Effector memory CD8-positive, alpha-beta T cell (primary cell): ENCODE measurements at places on chromosomes 3 and 15.

DNA sequence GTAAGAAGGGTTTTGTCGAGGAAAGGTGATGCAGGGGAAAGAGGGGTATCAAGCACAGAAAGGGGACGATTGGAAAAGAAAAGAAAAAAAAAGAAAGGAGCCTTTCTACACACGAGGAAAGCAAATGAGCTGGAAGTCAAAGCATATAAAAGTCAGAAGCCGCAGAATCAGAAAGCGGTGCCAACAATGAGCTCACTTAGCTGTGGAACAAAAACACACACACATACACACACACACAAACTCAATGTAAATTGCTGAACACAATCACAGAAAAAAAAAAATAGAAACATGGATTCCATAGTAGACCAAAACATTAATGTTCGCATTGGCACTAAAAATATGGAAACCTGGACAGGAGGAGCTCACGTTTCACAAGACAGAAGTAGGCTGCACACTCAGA lies 63.4 kb upstream of the FEZF2 start:
- H3K27me3 ChIP-seq, result peaks cover 7% of the 10 kb centered on the region
- DNase-seq, result no peak
- H3K4me1 ChIP-seq, result no peaks in the 10 kb centered on the region
- H3K36me3 ChIP-seq, result no peaks in the 10 kb centered on the region
- H3K27ac ChIP-seq, result no peak overlapping the region

GRCh38 chr15:91929509-91929908 lies 76.0 kb downstream of the SLCO3A1 start:
- H3K27ac ChIP-seq, result no peak overlapping the region
- no peak for DNase-seq
- peaks cover 5% of the 10 kb centered on the region for H3K36me3 ChIP-seq
- peaks cover 48% of the 10 kb centered on the region for H3K4me1 ChIP-seq
- H3K4me3 ChIP-seq, result no peak overlapping the region

- H3K36me3 ChIP-seq, result no peaks in the 10 kb centered on the region
- peaks cover 14% of the 10 kb centered on the region for H3K27me3 ChIP-seq
- no peak overlapping the region for H3K4me3 ChIP-seq
- no peaks in the 10 kb centered on the region for H3K4me1 ChIP-seq
- DNase-seq, result no peak
- no peak overlapping the region for H3K27ac ChIP-seq
These were observed 69.7 kb downstream of the SCN5A start for GRCh38 chr3:38579551-38580449.

- no peaks in the 10 kb centered on the region for H3K36me3 ChIP-seq
- H3K4me1 ChIP-seq, result peaks cover 4% of the 10 kb centered on the region
- H3K4me3 ChIP-seq, result no peak overlapping the region
- DNase-seq, result no peak
- no peaks in the 10 kb centered on the region for H3K27me3 ChIP-seq
These were observed 326.4 kb upstream of the SATB1 start for GRCh38 chr3:18751514-18751913.

DNA sequence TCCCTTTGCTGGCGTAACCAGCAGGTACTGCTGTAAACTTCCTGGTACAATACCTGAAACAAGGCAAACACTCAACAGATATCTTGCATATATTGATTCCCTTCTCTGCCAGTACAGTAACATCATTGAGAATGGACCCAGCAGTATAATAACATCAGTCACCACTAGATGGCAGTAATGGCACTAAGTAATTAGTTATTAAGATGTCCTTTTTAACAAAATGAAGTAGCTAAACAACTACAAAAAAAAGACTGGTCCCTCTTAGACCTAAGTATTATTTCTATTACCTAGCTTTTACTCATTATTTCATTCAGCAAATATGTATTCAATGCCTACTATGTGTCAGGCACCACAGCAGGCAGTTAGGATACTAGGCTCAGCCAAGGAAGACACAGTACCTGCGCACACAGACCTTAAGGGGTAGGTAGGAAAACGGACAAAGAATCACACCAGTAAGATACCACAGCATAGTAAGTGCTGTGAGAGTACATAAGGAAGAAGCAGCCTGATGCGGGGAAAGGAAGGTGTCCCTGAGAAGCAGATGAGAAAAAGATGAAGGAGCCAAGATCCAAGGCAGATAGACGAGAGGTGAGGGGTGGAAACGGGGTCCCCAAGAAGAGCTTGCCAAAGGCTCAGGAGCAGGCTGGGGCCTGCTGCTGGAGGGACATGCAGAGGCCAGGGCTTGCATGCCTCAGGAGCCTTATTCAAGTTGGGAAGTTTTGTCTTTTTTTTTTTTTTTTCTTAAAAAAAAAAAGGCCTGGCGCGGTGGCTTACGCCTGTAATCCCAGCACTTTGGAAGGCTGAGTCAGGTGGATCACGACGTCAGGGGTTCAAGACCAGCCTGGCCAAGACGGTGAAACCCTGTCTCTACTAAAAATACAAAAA lies 102.7 kb upstream of the CHD2 start:
- peak; percentile 64 for DNase-seq
- no peak overlapping the region for H3K4me3 ChIP-seq
- H3K36me3 ChIP-seq, result peaks cover 4% of the 10 kb centered on the region
- no peaks in the 10 kb centered on the region for H3K27me3 ChIP-seq
